ENCODE measurements at places on chromosomes 16 and 17.

GRCh38 chr17:11308531-11308930 is 67.5 kb downstream of the SHISA6 start:
- no peak for DNase-seq

- DNase-seq: no peak
Observed at GRCh38 chr16:3694051-3694450, 23.3 kb downstream of the TRAP1 start.

GRCh38 chr17:82491196-82491530 is 28.4 kb upstream of the FOXK2 start:
- no peak for DNase-seq

GRCh38 chr16:73057291-73058210 is 9.6 kb upstream of the ZFHX3 start:
- DNase-seq: no peak

- DNase-seq: peak; percentile 28
Observed at GRCh38 chr17:7328840-7329373, at the start of gene NEURL4. NEURL4 (minus strand) TSS chr17:7329335; CDS start chr17:7329312, 23 bp downstream.

DNA sequence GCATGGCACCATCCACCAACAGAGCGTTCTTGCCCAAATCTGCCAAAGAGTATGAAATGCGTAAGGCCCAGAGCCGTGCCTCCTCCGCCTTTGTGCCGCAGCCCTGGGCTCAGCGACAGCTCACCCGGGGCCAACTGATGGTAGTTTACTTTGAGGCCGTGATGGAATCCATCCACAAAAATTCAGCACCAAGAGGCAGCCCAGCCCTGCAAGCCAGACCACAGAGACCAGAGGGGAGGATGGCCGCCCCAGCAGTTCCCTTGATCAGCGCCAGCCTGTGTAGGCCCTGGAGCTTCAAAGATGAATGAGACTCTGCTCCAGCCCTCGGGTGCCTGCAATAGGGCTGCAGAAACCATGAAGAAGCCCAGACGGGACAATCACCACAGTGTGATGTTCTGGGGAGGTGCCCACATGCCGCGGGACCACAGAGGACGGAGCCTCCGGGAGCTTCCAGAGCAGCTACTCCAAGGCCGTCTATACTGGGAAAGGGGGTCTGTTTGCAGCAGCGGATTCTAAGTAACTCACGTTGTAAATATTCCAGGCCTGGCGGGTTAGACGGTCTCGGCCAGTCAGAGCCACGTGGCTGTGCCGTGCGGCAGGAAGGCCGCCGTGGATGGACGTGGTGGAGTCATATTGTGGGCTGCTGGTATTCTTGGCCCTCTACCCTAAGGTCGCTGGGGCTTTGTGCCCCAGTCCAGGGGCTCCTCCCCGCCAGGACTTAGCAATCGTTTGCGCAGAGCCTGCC is 80.3 kb downstream of the RBFOX3 start:
- DNase-seq: no peak

- no peak for DNase-seq
Observed at GRCh38 chr16:58120234-58120633, 8.9 kb downstream of the CFAP20 start.

GRCh38 chr17:54626146-54626703 is 274.4 kb upstream of the TOM1L1 start:
- DNase-seq: peak; percentile 90

GRCh38 chr17:21382560-21383495 is 6.7 kb downstream of the KCNJ12 start:
- DNase-seq: no peak

- peak; percentile 58 for DNase-seq
Observed at GRCh38 chr17:731644-732066, 741 bp upstream of the TLCD3A start.

DNA sequence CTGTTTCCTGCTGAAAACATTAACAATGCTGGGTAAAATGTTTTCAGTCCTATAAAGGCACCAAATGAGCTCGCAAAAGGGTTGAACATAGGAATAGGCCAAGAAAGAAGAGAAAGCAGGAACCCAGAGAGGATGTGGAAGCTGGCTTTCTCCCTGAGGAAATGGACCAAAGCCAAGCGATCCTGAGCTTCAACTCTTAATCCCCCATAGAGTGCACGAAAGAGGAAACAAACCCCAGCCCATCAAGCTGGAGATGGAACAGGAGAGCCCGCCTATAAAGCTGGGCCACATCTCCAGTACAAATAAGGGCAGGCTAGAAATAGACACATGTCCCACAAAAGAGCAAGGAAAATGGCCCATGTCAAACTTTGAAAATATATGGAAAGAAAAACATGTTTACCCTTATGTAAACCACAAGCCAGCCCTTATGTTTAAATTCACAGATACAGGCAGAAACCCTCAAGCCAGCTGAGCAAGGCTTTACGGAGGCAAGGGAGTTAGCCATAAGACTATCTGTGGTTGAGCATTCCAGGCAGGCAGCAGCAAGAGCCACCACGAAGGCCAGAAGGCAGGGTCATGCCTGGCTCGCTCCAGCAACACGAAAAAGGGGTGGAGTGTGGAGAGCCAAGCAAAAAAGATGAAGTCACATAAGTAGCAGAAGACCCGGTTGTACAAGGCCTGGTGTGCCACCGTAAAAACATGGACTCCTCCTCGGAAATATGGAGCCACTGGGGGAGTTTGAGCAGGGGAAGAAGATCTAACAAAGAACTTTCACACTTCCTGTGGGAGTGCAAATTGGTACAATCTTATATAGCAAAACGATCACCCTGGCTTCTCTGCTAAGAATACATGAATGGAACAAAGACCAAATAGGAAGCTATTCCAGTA is 27.8 kb downstream of the COPRS start:
- DNase-seq: no peak

DNA sequence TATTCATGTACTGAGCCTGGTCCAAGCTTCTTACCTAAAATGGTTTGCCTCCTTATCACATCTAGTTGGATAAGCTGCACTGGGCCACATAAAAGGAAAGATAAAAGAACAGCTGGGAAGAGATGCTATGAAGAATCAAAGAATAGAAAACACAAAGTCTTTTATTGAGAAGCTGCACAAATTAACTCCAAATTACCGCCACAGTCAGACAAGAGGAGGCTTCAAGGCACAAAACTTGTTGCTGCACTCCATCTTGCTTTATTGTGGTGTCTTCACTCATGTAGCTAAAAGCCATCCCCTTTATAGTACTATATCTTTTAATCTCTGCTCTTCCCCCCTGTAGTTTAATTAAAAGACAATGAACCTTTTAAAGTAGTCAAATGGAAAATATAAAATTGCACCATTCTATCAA is 330.6 kb upstream of the PMFBP1 start:
- no peak for DNase-seq

GRCh38 chr16:65808790-65809189 is 557.7 kb upstream of the CDH5 start:
- DNase-seq: no peak

GRCh38 chr17:61144137-61144536 is 255.5 kb upstream of the TBX2 start:
- DNase-seq: no peak
